ENCODE measurements at places on chromosomes 7 and 10.

DNA sequence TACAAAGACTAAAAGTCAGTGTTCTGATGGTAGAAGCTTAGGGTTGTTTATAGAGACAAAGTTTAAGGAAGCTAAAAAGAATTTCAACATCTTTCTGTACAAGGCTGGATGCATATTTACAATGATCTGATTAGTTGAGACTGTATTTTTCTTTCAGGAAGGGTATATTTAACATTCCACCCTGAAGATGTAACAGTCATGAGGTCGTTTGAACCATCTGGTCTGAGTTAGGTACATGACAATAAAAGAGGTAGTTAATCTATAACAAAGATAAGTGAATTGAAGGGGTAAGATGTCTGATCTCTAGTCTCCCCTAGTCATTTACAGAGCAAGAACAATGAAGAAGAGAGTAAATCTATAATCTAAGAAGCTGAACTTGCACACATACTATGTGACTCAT lies 821.2 kb downstream of the CNTNAP2 start:
- H3K4me3 ChIP-seq = no peak overlapping the region
- no peak for DNase-seq
- H3K36me3 ChIP-seq = no peaks in the 10 kb centered on the region
- no peaks in the 10 kb centered on the region for H3K4me1 ChIP-seq
- H3K27me3 ChIP-seq = no peaks in the 10 kb centered on the region
- no peak overlapping the region for H3K27ac ChIP-seq

DNA sequence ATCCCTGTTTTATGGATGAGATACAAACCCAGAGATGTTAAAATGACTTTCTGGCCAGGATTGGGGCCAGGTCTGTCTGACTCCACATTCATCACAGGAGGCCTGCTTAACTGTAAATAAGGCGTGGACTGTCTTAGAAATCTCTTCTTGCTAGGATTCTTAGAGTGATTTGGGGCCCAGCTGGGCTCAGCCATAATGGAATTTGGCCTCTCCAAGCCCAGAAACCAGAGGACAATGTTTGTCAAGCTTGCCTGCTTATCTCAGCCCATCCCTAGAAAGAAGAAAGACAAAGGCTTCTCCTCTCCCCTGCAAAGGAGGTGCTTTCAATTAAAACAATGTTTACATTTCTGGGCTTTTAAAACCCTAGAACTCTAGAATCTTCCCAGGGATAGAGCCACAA lies 2.9 kb downstream of the HABP2 start:
- peak; percentile 2 for DNase-seq
- no peaks in the 10 kb centered on the region for H3K27me3 ChIP-seq
- no peak overlapping the region for H3K27ac ChIP-seq
- no peaks in the 10 kb centered on the region for H3K36me3 ChIP-seq
- H3K4me3 ChIP-seq = no peak overlapping the region
- H3K4me1 ChIP-seq = peaks cover 6% of the 10 kb centered on the region

DNA sequence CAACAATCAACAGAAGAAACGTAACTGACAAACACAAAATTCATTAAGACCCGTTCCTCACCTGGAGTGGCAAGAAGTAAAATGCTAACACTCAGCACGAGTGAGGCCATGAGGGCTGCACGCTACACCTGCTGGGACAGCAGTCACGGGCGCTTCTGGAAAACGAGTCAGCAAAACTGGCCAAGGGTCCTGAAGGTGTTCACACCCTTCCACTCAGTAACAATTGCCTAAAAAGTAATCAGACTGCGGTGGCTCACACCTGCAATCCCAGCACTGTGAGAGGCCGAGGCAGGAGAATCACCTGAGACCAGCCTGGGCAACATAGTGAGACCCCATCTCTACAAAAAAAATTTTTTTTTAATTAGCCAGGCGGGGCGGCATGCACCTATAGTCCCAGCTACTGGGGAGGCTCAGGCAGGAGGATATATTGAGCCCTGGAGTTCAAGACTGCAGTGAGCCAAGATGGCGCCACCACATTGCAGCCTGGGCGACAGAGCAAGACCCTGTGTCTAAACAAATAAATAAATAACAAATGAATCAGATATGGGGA lies 199.1 kb downstream of the MAD1L1 start:
- H3K4me1 ChIP-seq = peaks cover 55% of the 10 kb centered on the region
- H3K27me3 ChIP-seq = no peaks in the 10 kb centered on the region
- peak; percentile 39 for DNase-seq
- H3K4me3 ChIP-seq = no peak overlapping the region
- H3K36me3 ChIP-seq = no peaks in the 10 kb centered on the region

DNA sequence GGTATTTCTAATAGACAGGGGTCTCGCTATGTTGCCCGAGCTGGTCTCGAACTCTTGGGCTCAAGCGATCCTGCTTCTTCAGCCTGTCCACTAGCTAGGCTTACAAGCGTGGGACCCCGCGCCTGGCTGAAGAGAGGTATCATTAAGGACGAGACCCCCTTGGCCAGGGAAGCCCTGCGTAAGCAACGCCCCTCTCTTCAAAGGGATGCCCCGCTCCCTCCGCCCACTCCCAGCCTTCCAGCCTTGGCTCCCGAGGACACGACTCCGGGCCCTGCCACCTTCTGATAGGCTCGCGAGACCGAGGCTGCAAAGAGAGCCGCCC lies 220 bp upstream of the ZKSCAN5 start:
- no peaks in the 10 kb centered on the region for H3K27me3 ChIP-seq
- DNase-seq = peak; percentile 99
- peaks cover 5% of the 10 kb centered on the region for H3K36me3 ChIP-seq
- H3K4me3 ChIP-seq = peak overlapping the region; percentile 82
- H3K4me1 ChIP-seq = peaks cover 55% of the 10 kb centered on the region
- H3K27ac ChIP-seq = peak overlapping the region; percentile 94

- no peak overlapping the region for H3K4me3 ChIP-seq
- H3K4me1 ChIP-seq = no peaks in the 10 kb centered on the region
- H3K27me3 ChIP-seq = no peaks in the 10 kb centered on the region
Observed at GRCh38 chr10:4101918-4102654, 317.1 kb upstream of the KLF6 start.

- no peak overlapping the region for H3K27ac ChIP-seq
- no peaks in the 10 kb centered on the region for H3K36me3 ChIP-seq
- no peaks in the 10 kb centered on the region for H3K27me3 ChIP-seq
Observed at GRCh38 chr7:144410441-144410840, 6.9 kb upstream of the NOBOX start.

DNA sequence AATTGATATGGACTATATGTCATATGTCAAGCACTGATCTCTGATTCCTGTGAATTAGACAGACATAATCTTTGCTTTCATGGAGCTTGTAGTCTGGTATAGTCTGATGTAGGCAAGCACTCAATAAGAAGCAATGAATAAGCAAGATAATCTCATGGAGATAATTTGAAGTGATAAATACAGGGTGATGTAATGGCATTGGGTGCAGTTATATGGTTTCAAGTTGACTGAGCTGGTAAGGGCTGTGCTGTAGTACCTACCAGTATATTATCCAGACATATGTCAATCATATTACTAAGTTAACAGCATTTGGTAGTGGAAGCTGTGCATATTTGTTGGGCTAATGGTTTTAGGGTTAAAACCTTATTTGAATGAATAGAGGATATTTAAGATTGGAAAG lies 117.5 kb upstream of the PRPS1L1 start:
- H3K36me3 ChIP-seq = no peaks in the 10 kb centered on the region
- no peaks in the 10 kb centered on the region for H3K4me1 ChIP-seq
- no peak overlapping the region for H3K4me3 ChIP-seq
- H3K27me3 ChIP-seq = no peaks in the 10 kb centered on the region

DNA sequence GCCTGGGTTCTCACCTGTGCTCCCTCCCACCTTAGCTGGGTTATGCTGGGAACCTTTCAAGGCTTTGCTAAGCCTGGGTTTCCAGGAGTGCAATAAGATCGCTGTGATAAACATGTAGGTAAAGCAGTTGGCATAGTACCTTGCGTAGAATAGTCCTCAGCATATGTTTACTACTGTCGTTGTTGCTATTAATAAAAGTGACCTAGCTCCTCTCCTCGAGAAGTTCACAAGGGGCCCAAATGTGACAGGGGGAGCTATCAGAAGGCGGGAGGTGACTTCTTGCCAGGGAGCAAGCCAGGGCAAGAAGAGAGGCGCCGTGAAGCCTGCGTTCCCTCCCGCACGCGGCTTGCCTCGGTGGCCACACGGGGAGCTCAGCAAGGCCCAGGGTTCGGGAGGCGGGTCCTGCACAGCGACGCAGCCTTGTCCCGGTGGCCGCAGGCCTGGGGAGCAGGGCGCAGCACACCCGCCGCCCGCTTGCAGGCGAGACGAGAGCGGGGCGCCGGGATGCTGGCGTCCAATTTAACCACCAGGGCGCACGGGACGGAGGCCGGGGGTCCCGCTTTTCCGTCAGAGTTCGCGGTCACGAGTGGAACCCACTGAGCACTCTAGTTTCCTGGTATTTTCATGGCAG lies 106.2 kb downstream of the SNX10 start:
- H3K27me3 ChIP-seq = peaks cover 6% of the 10 kb centered on the region
- H3K4me1 ChIP-seq = peaks cover 22% of the 10 kb centered on the region
- peak overlapping the region; percentile 77 for H3K27ac ChIP-seq
- DNase-seq = peak; percentile 91

- H3K4me3 ChIP-seq = no peak overlapping the region
- no peaks in the 10 kb centered on the region for H3K36me3 ChIP-seq
- DNase-seq = no peak
- H3K4me1 ChIP-seq = peaks cover 96% of the 10 kb centered on the region
- no peak overlapping the region for H3K27ac ChIP-seq
Observed at GRCh38 chr10:118725886-118726500, 28.8 kb downstream of the CACUL1 start.

DNA sequence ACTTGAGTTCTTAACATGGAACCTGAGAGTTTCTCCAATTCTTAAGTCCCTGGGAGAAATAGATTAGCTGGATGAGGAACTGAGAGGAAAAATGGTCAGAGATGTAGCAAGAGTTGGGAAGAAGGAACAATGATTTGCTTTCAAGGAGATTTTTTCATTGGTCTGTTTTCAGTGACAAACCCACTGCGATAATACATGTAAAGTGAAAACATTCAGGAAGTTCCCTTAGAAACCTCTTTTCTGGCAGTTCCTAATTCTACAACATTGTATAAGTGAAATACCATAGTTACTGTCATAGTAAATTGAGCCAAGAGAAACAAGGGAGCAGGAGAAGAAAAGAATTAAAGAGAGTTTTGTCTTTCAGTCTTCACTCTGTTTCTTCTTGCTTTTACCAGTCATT lies 12.1 kb upstream of the MAGI2 start:
- H3K36me3 ChIP-seq = no peaks in the 10 kb centered on the region
- no peaks in the 10 kb centered on the region for H3K27me3 ChIP-seq
- H3K27ac ChIP-seq = no peak overlapping the region
- no peaks in the 10 kb centered on the region for H3K4me1 ChIP-seq

- no peak overlapping the region for H3K4me3 ChIP-seq
- H3K4me1 ChIP-seq = no peaks in the 10 kb centered on the region
- H3K27me3 ChIP-seq = no peaks in the 10 kb centered on the region
- H3K27ac ChIP-seq = no peak overlapping the region
- DNase-seq = no peak
- no peaks in the 10 kb centered on the region for H3K36me3 ChIP-seq
Observed at GRCh38 chr7:148854983-148855382, 29.1 kb downstream of the EZH2 start.

DNA sequence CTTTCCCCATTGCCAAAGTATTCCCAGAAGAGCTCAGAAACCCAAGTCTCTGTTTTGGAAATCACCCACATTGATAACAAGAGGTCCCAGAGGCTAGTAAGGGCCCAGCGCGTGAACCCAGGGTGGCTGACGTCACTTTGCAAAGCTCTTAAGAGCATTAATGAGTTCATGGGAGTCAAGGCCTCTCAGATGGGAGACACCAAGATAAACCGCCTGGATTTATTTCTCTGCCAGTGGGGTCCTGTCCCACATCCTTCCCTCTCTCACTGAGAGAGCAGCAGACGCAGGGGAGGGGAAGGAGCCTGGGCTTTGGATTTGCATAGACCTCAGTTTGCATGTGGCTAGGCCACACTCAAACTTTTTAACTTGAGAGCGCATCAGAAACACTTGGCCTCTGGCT lies 184.8 kb upstream of the PDE1C start:
- H3K27me3 ChIP-seq = no peaks in the 10 kb centered on the region
- no peak overlapping the region for H3K27ac ChIP-seq
- H3K36me3 ChIP-seq = no peaks in the 10 kb centered on the region
- no peak for DNase-seq
- no peak overlapping the region for H3K4me3 ChIP-seq
- H3K4me1 ChIP-seq = no peaks in the 10 kb centered on the region

GRCh38 chr10:4397337-4397736 lies 428.7 kb upstream of the AKR1E2 start:
- no peaks in the 10 kb centered on the region for H3K4me1 ChIP-seq
- no peaks in the 10 kb centered on the region for H3K27me3 ChIP-seq
- DNase-seq = no peak
- H3K4me3 ChIP-seq = no peak overlapping the region

- no peak overlapping the region for H3K4me3 ChIP-seq
- H3K36me3 ChIP-seq = no peaks in the 10 kb centered on the region
- H3K27ac ChIP-seq = no peak overlapping the region
- DNase-seq = no peak
Observed at GRCh38 chr7:90672210-90672609, 76.1 kb downstream of the CDK14 start.

DNA sequence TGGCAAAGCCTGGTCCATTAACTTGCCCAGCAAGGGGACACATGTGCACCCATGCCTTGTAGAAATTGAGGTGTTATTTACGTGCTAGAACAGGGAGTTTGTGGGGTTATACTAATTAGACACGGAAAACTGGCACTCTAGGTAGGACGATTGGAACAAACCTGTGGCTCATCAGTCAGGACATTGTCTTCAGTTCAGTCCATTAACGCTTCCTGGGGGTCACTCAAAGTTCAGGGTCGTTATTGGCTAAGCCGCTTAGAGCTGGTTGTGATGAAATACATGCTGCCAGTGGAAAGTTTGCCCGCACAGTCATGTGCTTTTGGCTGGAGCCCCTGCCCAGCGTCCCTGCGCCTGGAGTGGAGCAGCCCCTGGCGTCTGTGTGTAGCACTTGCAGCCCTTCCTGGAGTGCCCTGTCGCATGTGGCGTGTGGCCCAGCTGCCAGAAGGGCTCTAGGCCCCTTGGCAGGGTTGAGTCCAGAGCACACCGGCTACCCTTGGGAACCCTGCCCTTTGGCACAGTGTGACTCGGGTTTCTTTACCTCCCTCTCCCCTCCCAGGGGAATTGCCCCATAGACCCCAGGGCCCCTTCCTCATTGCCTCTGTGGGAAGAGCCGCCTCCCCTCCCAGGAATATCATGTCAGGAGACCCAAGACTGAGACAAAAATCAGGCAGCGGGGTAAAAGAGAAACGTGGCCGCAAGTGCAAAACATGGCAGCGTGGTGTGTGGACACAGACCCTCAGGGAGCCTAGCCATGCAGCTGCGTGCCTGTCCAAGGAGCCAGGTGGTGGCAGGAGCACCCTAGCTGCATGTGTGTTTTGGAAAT lies 9.8 kb downstream of the ZNF775 start:
- H3K36me3 ChIP-seq = peaks cover 12% of the 10 kb centered on the region
- peaks cover 5% of the 10 kb centered on the region for H3K4me1 ChIP-seq
- no peaks in the 10 kb centered on the region for H3K27me3 ChIP-seq
- DNase-seq = peak; percentile 78
- H3K4me3 ChIP-seq = no peak overlapping the region

GRCh38 chr10:42112331-42113157 lies 525.8 kb downstream of the ZNF33B start:
- H3K27ac ChIP-seq = no peak overlapping the region
- H3K4me1 ChIP-seq = no peaks in the 10 kb centered on the region
- no peak for DNase-seq
- H3K27me3 ChIP-seq = no peaks in the 10 kb centered on the region
- H3K4me3 ChIP-seq = no peak overlapping the region
- H3K36me3 ChIP-seq = no peaks in the 10 kb centered on the region

GRCh38 chr7:112381311-112382091 lies 68.8 kb upstream of the IFRD1 start:
- no peaks in the 10 kb centered on the region for H3K36me3 ChIP-seq
- no peaks in the 10 kb centered on the region for H3K27me3 ChIP-seq
- DNase-seq = no peak
- H3K4me1 ChIP-seq = no peaks in the 10 kb centered on the region

Measured in spleen (tissue), 13 donors.